Stimulated activated CD8-positive, alpha-beta memory T cell treated with anti-CD3 and anti-CD28 coated beads, Interleukin-15, amount 100 ng/mL, for 48 hours (primary cell): ENCODE measurements at places on chromosomes 16 and 17.
A peak's percentile ranks its signal among the peaks of the same experiment; 100 is the strongest.

GRCh38 chr17:82495844-82496528, 23.5 kb upstream of the FOXK2 start:
- no peak for DNase-seq

DNA sequence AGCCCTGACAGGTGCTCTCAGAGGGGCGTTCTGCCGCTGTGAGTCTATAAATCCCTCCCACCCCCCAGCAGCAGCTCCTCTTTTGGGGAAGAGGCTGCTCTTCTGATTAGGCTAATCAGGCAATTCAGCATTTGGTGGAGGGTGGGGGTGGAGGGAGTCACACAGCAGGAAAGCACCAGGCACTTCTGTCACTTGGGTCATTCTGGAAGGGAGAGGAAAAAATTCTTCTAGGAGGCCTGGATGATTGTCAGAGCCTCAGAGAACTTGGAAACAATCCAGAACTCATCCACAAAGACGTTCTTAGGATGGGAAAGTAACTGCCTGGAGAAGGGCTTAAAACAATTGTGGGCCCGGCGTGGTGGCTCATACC, 7.3 kb upstream of the SSTR2 start:
- no peak for DNase-seq

DNA sequence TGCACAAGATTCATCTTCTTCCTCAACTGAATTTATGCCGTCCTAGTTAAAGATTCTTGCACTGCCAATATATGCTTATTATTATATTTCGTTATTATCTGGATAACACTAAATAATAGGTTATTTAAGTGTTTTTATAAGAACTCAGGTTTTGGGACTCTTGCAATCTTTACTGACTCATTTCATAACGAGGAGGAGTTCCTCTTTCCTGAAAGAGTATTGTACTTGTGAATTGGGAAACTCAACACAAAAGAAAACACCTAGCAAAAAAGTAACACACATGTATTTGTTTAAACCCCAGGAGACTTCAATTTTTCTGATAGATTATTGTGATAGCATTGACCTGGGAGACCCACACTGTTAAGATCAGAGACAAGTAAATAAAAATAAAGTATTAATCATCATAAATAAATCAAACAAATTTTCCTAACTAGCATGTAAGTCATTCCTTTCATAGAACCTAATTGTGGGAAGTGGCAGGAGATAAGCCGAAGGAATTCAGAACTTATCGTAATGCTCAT, 505.8 kb downstream of the KCNJ2 start:
- no peak for DNase-seq

DNA sequence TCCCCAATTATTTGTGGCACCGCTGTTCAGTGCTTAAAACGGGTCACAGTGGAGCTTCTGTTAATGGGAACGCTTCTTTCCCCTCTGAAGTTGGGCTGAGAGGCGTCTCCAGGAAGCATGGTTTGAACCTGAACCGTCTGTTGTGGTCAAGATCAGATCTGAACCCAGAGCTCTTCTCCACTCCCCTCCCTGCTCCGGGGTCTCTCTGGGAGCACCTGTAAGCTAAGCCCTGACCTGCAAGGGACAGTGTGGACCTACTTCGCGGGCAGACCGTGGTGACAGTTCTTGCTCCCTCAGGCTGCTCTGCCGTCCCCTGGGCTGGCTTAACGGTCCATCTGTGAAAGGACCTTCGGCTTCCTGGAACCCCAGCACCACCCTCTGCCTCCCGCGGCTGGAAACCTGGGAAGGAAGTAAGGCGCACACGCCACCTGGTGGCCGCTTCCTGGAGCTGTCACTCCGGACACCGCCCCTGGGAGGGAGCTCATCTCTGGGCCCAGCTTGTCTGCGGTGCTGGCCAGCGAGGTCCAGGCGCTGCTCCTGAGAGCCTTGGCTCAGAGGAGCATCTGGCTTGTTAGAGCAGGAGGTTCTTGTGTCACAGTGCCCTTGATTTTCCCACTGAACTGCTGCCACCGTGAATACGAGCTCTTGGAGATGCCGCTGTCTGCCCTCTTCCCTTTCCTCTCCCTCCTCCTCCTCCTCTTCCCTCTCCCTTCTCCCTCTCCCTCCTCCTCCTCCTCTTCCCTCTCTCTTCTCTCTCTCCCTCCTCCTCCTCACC, 518.5 kb upstream of the EEF2KMT start:
- peak; percentile 2 for DNase-seq

DNA sequence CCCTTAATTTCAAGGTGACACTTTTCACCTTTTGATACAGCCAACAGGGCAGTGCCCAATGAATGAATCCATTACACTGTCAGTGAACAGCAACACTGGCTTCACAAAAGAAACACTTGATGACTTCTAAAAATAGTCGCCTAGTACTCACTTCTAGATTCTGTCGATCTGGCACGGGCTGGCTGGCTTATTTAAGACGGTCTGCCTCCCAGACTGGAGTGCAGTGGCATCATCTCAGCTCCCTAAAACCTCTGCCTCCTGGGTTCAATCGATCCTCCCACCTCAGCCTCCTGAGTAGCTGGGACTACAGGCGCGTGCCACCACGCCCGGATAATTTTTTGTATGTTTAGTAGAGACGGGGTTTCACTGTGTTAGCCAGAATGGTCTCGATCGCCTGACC, 1.9 kb downstream of the NDUFAB1 start:
- no peak for DNase-seq

DNA sequence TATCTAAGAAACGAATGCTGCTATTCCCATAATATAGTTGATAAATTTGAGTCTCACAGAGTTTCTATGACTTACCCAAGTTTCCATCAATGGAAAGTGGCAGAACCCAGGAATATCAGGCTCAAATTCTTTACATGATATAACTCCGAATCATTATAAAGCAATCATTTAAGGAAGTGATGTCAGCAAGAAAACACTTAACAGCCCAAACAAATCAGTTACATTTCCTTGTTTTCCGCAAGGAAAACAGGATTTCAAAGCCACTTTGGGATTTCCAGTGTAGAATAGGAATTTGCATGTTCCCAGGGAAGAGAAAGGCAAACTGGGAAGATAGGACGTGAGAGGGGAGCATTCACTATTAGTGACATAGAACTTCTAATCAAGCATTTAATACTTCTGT, 311.4 kb upstream of the GOT2 start:
- no peak for DNase-seq

- no peak for DNase-seq
Observed at GRCh38 chr17:30956764-30957374, 14.0 kb upstream of the RNF135 start.

DNA sequence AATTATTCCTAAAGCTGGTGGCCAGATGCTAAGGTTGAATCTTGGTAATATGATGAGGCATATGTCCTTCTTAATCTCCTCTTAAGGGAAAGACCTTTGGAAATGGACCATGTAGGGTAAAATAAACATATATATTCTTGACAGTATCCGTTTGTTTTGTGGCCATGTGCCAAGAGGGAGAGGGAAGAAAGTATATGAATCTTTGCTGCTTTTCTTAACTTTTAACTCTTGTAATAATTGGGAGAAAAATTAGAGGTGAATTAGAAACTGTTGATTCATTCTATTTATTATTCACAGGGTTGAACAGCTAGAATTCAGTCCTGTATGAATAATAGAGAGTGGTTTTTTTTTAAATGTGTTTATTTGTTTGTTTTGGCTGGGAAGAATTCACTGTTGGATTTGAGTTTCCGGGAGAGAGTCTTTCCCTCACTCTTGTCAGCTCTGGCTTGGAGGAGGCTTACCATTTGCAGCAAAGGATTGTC, 31.6 kb downstream of the AATF start:
- no peak for DNase-seq

- no peak for DNase-seq
Observed at GRCh38 chr17:35892091-35893035, 12.2 kb upstream of the CCL5 start.

DNA sequence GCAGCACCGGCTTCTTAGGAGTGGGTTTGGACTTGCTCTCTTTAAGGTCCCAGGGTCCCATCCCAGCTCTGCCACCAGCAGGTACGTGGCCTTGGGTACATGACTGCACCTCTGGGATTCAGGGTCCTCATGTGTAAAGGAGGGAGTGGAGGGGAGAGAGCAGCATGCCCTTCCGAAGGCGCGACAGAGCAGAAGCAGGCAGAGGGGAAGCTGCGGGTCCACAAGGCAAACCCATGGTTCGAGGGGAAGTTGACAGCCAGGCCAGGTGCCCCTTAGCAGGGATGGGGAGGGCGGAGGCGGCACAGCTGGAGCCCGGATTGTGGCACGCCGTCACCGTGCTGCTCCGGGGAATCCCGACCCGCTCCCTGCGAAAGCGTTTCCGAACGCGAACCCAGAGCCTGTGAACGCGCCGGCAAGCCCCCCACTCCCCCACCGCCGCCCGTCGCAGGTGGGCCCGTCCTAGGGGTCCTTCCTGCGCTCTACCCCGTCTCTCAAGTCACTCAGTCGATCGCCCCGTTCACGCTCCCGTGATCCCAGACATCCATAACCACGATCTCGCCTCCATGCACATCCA, 4.1 kb upstream of the TBX2 start:
- DNase-seq = no peak

- DNase-seq = no peak
Observed at GRCh38 chr17:17172990-17173389, 33.1 kb downstream of the PLD6 start.

DNA sequence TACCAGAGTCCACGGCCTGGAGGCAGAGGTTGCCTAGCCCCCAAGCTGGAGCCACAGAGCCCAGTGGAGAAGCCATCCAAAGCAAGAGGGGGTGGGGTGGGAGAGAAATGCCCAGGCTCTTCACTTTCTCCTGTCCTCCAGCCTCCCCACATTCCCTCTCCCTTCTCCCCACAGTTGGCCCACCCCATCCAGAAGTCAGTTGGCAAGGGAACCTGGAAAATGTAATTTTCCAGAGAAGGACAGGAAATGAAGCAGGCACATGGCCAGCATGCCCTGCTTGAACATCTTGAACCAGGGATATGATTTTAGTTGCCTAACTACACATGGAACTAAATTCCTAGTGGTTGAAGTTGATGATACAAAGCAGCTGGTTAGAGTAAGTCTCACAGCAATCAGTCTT, 73.3 kb upstream of the IRX6 start:
- DNase-seq = no peak

DNA sequence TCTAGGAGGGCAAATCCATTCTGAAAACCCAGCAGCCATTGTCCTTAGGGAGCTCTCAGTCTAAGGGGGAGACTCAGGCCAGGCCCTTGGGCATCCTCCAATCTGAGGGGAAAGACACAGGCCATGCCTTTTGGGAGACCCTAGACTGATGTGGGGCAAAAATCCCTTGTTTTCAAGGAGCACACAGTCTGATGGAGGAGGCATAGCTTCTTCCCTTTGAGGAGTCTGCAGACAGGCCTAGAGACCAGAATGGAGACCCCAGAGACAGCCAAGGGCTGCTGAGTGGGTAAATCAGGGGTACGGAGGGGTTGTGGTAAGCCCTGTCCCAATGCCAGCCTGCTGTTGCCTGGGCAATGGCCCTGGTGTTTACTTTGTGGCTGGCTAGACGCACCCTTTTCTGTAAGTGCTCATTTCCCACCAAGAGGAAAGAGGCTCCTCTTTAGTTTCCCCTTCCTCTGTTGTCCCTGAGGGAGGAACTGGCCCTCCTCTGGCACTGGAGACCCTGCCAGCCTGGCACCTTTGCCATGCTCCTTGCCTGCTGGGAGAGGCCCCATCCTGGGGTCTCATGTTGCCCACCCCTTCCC, 19.3 kb downstream of the ARHGAP23 start:
- DNase-seq = no peak

DNA sequence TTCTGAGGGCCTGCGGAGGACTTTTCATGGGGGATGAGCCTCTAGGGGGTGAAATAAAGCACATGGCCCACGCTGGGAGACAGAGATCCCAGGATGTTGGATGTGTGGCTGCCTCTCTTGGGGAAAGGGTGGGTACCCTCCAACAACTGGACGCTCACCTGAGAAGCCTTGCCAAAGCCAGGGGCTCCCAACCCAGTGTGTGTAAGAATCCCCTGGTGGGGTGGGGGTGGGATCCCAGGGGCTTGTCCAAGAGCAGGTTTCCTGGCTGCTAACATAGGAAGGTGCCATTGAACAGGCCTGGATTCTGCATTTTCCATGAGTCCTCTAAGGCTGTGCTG, 587 bp downstream of the SNX20 start:
- no peak for DNase-seq

GRCh38 chr17:40450175-40450574, 6.9 kb downstream of the IGFBP4 start:
- no peak for DNase-seq

DNA sequence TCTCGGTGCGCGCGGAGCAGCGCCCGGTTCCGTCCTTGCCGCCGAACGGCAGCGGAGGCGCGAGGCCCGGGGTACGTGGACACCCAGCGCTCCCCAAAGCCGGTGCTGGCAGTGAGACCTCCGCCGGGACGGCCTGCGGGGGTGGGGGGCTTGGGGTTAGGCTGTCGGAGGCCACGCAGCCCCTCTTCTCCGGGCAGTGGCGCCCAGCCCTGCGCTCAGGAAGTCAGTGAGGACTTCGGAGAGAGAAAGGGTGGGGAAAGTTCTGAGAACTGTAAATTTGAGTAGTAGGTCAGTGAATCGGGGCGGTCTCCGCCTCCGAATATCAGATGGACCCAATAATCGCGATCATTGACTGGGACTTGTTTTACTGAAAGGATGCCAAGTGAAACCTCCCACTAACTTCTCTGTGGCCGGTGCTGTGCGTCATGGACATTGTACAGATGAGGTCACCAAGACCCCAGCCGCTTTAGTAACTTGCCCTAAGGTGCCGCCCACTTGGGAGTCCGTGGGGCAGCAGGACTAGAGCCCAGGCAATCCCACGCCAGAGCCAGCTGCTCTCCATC, 468 bp downstream of the IL4R start:
- DNase-seq = peak; percentile 74

GRCh38 chr16:17412221-17412620, 58.5 kb downstream of the XYLT1 start:
- no peak for DNase-seq

DNA sequence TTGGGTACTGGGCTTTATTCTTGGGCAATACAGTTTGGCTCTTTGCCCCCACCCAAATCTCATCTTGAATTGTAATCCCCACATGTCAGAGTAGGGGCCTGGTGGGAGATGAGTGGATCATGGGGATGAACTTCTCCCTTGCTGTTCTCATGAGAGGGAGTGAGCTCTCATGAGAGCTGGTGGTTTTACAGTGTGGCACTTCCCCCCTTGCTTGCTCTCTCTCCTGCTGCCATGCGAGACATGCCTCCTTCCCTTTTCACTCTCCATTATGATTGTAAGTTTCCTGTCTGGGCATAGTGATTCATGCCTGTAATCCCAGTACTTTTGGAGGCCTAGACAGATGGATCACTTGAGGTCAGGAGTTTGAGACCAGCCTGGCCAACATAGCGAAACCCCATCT, 18.1 kb upstream of the CNEP1R1 start:
- no peak for DNase-seq

- no peak for DNase-seq
Observed at GRCh38 chr17:259341-259976, 78.0 kb upstream of the DOC2B start.

GRCh38 chr17:4591529-4591928, 7.2 kb downstream of the SMTNL2 start:
- DNase-seq = no peak

- no peak for DNase-seq
Observed at GRCh38 chr17:10062691-10063385, 135.6 kb downstream of the GAS7 start.
